ENCODE measurements at places on chromosomes 5 and 9. TPM values are rescaled to one million over a fixed set of nuclear protein-coding genes. Genes with fewer than 3 reads are reported as not detected.

The SPINK7 gene
- total RNA-seq: not detected

The CERCAM gene
- 63.5 TPM for total RNA-seq

The TLE4 gene
- 14.0 TPM for total RNA-seq

The SYNPO gene
- total RNA-seq: 1.3 TPM

The DMGDH gene
- total RNA-seq: 2.5 TPM

The SLF1 gene
- total RNA-seq: 10.3 TPM

The C5orf22 gene
- 12.8 TPM for total RNA-seq

The DRD1 gene
- not detected for total RNA-seq

The ZNF883 gene
- 1.7 TPM for total RNA-seq

The TSPAN17 gene
- total RNA-seq: 22.2 TPM

The GPR150 gene
- 0.59 TPM for total RNA-seq

The C9orf40 gene
- 7.3 TPM for total RNA-seq

The USP20 gene
- 10.6 TPM for total RNA-seq

The ANXA1 gene
- total RNA-seq: 421 TPM

The GPRIN1 gene
- total RNA-seq: 9.2 TPM

The ATG10 gene
- 6.6 TPM for total RNA-seq

The SLC36A2 gene
- total RNA-seq: not detected

The FAT2 gene
- total RNA-seq: not detected

The HCN1 gene
- not detected for total RNA-seq

The TMEFF1 gene
- 1.3 TPM for total RNA-seq

The SLC9A3 gene
- 1.5 TPM for total RNA-seq

The FAM193B gene
- 22.0 TPM for total RNA-seq

The PCDH1 gene
- total RNA-seq: 0.15 TPM

The EEIG1 gene
- 3.0 TPM for total RNA-seq

The MYO10 gene
- total RNA-seq: 15.6 TPM

The CCDC192 gene
- not detected for total RNA-seq

The TTC39B gene
- total RNA-seq: 7.9 TPM

The SLC36A3 gene
- total RNA-seq: not detected

The SLC46A2 gene
- not detected for total RNA-seq

The OR13F1 gene
- total RNA-seq: not detected

The MRPL22 gene
- 21.2 TPM for total RNA-seq

The CNTLN gene
- 5.9 TPM for total RNA-seq

The TMEM171 gene
- total RNA-seq: 3.0 TPM

The CSF2 gene
- 0.84 TPM for total RNA-seq

The VPS13A gene
- 4.6 TPM for total RNA-seq

The CDH10 gene
- not detected for total RNA-seq

The ZBTB26 gene
- 2.5 TPM for total RNA-seq

The SLC6A7 gene
- total RNA-seq: not detected

Data from bronchus fibroblast of lung (primary cell).